ENCODE measurements at places on chromosomes 12 and 14.

DNA sequence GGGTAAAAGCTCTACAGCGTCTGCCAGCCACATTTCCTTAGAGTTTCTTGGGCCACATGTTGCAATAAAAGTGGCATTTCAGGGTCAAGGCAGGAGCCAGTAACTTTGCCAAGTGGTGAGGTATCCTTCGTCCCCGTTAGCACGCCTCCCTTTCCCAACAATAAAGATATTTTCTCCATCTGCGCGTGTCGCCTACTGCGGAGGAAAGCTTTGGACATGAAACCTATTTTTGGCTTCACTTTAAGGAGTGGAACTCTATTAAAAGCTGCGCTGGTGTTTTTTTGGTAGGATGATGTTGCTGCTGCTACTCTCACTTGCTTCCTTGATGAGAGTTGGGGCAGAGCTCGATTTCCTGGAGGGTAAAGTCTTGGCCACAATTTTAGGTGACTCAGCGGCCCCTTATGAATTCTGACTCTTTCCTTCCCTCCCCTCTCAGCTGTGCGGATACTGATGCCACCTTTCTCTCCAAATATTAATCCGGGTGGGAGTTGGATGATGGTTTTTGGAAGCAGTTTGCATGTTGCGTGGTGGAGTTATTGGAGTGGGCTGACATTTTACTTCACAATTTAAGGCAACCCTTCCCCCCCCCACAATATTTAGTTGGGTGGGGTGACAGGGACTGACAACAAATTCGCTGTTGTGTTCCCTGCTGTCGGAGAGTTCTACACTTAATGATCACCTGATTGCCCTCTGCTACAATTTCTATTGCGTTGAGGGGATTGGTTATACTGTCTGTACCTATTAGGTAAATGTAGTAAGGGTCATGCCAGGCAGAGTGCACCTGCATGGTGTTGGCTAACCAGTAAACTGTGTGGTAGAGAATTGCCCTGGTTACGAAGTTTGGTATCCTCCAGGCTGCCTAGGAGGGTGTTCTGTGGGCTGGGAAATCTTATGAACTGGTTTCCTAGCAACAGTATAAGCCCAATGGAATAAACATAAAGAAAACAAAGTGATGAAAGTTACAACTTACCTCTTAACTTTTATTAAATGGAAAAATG lies 1.1 kb downstream of the CCDC91 start:
- no peak for DNase-seq

DNA sequence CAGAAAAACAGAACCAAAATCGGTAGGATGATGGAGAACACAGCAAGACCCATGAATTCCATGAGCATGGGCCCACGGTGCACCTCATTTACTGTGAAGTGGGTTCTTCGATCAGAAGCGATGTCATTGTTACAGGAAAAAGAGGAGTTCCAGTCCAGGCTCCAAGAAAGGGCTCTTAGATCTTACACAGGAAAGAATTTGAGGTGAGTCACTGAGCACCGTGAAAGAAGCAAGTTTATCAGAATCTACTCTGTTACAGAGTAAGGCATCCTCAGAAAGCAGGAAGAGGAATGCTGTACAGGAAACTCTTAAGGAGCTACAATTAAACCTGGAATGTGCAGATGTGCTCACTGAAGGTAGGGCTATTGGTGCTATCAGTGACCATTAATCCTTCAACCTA lies 11.6 kb upstream of the CHFR start:
- DNase-seq, result no peak

DNA sequence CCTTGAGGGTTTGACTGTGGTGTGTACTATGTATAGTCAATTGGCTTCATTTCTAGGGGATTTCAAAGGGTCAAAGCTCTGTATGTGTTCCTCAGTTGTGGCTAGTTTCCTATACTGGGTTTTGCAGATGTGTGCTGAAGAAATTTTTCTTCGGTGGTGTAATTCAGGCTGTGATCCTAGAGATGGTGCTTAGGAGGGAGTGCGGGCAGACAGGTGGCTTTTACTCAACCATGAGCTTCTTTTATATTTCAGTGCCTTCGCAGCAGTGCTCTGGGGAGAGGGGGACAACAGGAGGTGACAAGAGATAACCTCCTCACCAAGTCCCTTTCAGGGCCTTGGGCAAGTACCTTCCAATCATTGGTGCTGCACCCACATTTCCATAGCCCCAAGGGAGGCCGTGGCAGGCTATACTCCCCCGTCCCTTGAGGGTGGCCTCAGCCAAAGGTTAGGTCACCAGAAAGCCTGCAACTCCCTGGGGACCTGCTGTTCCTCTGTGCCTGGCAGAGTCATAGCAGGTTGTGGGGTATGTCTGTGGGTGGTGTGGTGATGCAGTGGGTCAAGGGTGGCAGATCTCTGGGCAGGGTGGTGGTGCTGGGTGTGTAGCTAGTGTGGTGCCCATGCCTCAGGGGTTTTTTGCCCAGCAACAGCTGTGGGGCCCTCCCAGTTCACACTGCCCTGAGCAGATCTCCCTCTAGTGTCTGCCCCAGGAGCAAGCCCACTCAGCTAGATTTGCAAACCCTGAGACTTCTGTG lies 37.0 kb upstream of the TMX1 start:
- no peak for DNase-seq

- DNase-seq, result no peak
These were observed 266.9 kb downstream of the NOVA1 start for GRCh38 chr14:26330982-26331381.

GRCh38 chr12:107558141-107558815 lies 127.3 kb upstream of the PWP1 start:
- DNase-seq, result peak; percentile 73

All from NCI-H1105 (cell line).